Breast epithelium (tissue), 4 donors: ENCODE measurements at places on chromosomes 6 and 20. TPM values are rescaled to one million over a fixed set of nuclear protein-coding genes. Genes with fewer than 3 reads are reported as not detected.

The HMGCLL1 gene
- 3.7 TPM for total RNA-seq

The HLA-DRB5 gene
- 66.2 TPM for total RNA-seq

The LGSN gene
- not detected for total RNA-seq

The DOK5 gene
- 4.0 TPM for total RNA-seq

The ANGPT4 gene
- total RNA-seq, result 0.66 TPM

The BACH2 gene
- total RNA-seq, result 7.0 TPM

The FGD2 gene
- total RNA-seq, result 18.6 TPM

The COL12A1 gene
- 281 TPM for total RNA-seq

GRCh38 chr6:100553243-100553642 is 88.5 kb upstream of the SIM1 start:
- no peak overlapping the region for H3K27ac ChIP-seq
- H3K4me1 ChIP-seq, result no peaks in the 10 kb centered on the region
- H3K4me3 ChIP-seq, result no peak overlapping the region
- H3K27me3 ChIP-seq, result no peaks in the 10 kb centered on the region
- no peaks in the 10 kb centered on the region for H3K36me3 ChIP-seq
- no peak for DNase-seq

DNA sequence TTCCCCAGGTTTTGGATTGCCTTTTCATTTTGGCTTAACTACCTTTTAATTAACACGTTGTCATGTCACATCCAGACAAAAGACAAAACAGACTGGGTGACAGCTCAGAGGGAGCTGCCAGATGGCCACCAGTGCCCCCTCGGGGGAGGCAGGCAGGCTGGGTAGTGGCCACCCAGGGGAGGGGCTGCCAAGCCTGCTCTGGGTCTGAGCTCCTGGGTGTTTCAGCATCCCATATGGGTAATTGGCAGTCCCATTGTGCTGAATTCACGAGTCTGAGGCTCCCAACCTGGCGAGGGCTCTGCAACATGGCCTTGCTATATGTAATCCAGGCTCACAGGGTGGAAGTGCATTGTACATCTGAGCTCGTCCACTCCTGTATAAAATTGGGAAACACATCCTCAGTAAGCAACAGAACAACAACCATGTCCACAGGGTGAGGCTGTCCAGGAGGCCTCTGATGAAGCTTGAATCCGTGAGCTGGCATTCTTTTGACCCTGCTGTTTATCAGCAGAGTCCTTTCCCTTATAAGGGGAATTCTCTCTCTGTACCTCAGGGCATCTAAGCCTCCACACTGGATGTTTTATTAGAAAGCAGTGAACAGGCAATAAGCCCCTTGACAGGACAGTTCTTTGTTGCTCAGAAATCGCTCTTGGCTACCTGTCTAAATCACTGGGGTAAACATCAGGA is 111.7 kb upstream of the SLC22A23 start:
- no peak overlapping the region for H3K27ac ChIP-seq
- H3K36me3 ChIP-seq, result no peaks in the 10 kb centered on the region
- H3K4me3 ChIP-seq, result no peak overlapping the region

- H3K27ac ChIP-seq, result no peak overlapping the region
- no peak for DNase-seq
- no peaks in the 10 kb centered on the region for H3K36me3 ChIP-seq
- H3K4me3 ChIP-seq, result no peak overlapping the region
- H3K4me1 ChIP-seq, result no peaks in the 10 kb centered on the region
- no peaks in the 10 kb centered on the region for H3K27me3 ChIP-seq
Observed at GRCh38 chr20:32112841-32113240, 3.3 kb downstream of the TM9SF4 start.

DNA sequence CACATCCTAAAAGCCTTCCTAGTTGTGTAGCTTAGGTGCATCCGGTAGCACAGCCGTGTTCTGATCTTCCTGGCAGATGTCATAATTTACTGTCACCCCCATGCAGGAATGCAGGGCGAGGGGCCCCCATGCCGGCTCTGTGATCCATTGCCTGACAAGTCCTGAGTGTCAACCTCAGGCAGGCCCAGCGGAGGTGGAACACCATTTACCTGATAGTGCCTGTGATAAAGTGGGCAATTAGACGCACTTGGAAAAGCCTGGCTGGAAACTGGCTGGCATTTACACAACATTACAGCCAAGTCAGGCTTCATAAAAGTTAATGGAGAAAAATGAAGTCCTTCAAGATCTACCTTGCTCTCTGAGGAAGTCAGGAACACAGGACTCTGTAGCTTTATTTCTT is 521.4 kb upstream of the JAG1 start:
- H3K36me3 ChIP-seq, result no peaks in the 10 kb centered on the region
- H3K27me3 ChIP-seq, result no peaks in the 10 kb centered on the region
- no peak for DNase-seq

GRCh38 chr20:10927936-10928840 is 254.4 kb upstream of the JAG1 start:
- no peak overlapping the region for H3K4me3 ChIP-seq
- no peak for DNase-seq
- no peaks in the 10 kb centered on the region for H3K4me1 ChIP-seq
- no peak overlapping the region for H3K27ac ChIP-seq
- no peaks in the 10 kb centered on the region for H3K36me3 ChIP-seq
- no peaks in the 10 kb centered on the region for H3K27me3 ChIP-seq

DNA sequence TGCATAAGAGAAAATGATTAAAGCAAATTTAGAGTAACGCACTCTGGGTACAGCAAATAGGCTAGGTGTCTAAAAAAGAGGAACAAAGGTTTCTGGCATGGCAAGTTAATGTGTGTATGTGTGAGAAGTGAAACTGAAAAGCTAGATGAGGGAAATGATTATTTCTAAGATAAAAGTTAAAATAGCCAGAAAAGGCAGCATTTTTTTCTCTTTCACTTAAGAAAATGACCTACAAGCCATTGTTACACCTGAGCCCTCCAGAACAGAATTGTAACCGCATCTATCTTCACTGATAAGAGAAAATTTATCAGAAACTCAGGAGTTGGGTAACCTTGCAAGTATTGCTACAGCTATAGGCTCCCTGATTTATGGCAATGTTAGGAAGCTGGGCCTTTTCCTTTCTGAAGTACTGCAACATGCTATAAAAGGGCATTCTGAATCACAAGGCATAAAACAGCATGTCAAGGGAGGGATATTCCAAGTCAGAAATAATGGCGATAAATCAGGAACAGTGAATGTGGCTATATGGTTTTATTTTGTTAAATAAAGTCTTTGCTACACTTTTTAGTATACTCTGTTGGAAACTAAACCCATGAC is 395.3 kb downstream of the TBC1D32 start:
- no peak overlapping the region for H3K27ac ChIP-seq
- H3K4me3 ChIP-seq, result no peak overlapping the region
- no peaks in the 10 kb centered on the region for H3K36me3 ChIP-seq
- DNase-seq, result no peak

- H3K36me3 ChIP-seq, result no peaks in the 10 kb centered on the region
- no peaks in the 10 kb centered on the region for H3K27me3 ChIP-seq
- no peaks in the 10 kb centered on the region for H3K4me1 ChIP-seq
- H3K4me3 ChIP-seq, result no peak overlapping the region
- no peak overlapping the region for H3K27ac ChIP-seq
Observed at GRCh38 chr20:8339349-8339748, 207.3 kb downstream of the PLCB1 start.

- no peaks in the 10 kb centered on the region for H3K36me3 ChIP-seq
- DNase-seq, result no peak
- no peak overlapping the region for H3K27ac ChIP-seq
- H3K4me1 ChIP-seq, result no peaks in the 10 kb centered on the region
- H3K27me3 ChIP-seq, result no peaks in the 10 kb centered on the region
Observed at GRCh38 chr20:2833761-2834160, 6.7 kb downstream of the PCED1A start.

DNA sequence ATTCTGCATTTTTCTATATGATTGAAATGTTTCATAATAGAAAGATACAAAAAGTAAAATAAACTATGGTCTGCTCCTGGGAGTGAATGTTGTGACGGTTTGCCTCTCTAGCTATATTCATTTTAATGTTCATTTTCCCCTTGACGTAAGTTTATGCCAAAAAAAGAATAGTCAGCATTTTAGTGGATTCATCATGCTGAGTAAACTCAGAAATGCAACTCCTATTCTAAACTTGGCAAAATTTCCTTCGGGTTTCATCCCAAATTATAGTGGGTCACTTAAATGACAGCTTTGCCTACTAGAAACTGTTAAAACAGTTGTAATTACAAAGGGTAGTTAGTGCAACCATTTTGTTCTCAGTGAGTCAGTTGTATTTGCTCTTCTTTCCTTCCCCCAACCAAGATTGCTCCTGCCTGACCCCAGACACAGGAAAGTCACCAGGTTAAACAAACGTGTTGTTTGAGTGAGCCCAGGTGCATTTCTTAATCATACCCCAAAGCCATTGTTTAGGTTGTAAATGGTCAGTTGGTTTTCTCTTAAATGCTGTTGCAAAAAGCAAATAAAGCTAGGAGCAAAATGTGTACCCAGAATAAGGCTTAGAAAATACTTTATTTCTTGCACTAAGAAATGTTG is 482.3 kb upstream of the SOX4 start:
- no peak for DNase-seq
- H3K36me3 ChIP-seq, result no peaks in the 10 kb centered on the region
- H3K27me3 ChIP-seq, result no peaks in the 10 kb centered on the region
- H3K4me1 ChIP-seq, result peaks cover 17% of the 10 kb centered on the region
- H3K27ac ChIP-seq, result no peak overlapping the region

- H3K27ac ChIP-seq, result no peak overlapping the region
- no peaks in the 10 kb centered on the region for H3K4me1 ChIP-seq
- H3K36me3 ChIP-seq, result no peaks in the 10 kb centered on the region
- no peaks in the 10 kb centered on the region for H3K27me3 ChIP-seq
Observed at GRCh38 chr6:105714846-105715245, 312.0 kb upstream of the PREP start.

GRCh38 chr6:16200321-16200883 is 38.0 kb upstream of the GMPR start:
- H3K4me1 ChIP-seq, result no peaks in the 10 kb centered on the region
- H3K27me3 ChIP-seq, result no peaks in the 10 kb centered on the region
- DNase-seq, result no peak
- peak overlapping the region; percentile 32 for H3K4me3 ChIP-seq

- H3K27ac ChIP-seq, result no peak overlapping the region
- no peaks in the 10 kb centered on the region for H3K27me3 ChIP-seq
- no peak for DNase-seq
- no peak overlapping the region for H3K4me3 ChIP-seq
- H3K4me1 ChIP-seq, result no peaks in the 10 kb centered on the region
Observed at GRCh38 chr20:15942130-15942529, 631.1 kb downstream of the KIF16B start.

GRCh38 chr20:5146871-5147592 is 20.2 kb downstream of the CDS2 start:
- H3K36me3 ChIP-seq, result no peaks in the 10 kb centered on the region
- no peaks in the 10 kb centered on the region for H3K4me1 ChIP-seq
- H3K27ac ChIP-seq, result no peak overlapping the region
- DNase-seq, result no peak

- DNase-seq, result no peak
- no peak overlapping the region for H3K27ac ChIP-seq
- no peaks in the 10 kb centered on the region for H3K36me3 ChIP-seq
- H3K4me1 ChIP-seq, result no peaks in the 10 kb centered on the region
Observed at GRCh38 chr6:168708984-168709383, 268.0 kb downstream of the SMOC2 start.

GRCh38 chr6:148971031-148971927 is 224.4 kb downstream of the UST start:
- H3K27ac ChIP-seq, result no peak overlapping the region

DNA sequence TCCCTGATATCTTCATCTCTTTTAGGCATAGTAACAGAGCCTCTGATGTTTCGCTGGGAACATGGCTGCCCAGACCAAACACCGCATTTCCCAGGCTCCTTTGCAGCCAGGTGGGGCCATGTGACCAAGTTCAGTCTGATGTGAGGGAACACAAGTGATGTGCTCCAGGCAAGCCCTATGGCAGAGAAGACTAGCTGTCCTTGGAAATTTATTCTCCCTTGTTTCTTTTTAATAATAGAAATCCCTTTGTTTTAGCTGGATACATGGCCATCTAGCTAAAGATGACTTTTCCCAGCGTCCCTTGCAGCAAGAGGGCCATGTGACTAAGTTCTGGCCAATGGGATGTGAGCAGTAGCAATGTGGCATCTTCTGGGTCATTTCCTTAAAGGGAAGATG is 30.8 kb downstream of the SLC2A10 start:
- H3K4me3 ChIP-seq, result no peak overlapping the region
- DNase-seq, result no peak
- no peaks in the 10 kb centered on the region for H3K36me3 ChIP-seq
- no peaks in the 10 kb centered on the region for H3K27me3 ChIP-seq
- no peaks in the 10 kb centered on the region for H3K4me1 ChIP-seq
- peak overlapping the region; percentile 25 for H3K27ac ChIP-seq

DNA sequence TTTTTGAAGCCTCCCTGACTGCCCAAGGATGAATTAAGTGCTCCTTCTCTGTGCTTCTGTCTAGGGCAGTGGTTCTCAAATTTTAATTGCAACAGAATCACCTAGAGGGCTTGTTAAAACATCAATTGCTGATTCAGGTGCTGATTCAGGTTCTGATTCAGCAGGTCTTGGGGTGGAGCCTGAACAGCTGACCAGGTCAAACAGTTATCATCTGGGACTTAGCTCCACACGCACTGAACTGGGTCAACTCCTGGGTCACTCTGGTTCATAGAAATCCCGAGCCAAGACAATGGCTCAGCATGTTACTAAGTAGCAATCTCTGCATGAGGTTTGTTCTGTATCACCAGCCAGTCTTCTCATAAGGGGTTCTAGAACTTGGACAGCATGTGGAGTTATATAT is 192.3 kb downstream of the GJA1 start:
- no peak overlapping the region for H3K4me3 ChIP-seq
- no peaks in the 10 kb centered on the region for H3K4me1 ChIP-seq
- H3K27ac ChIP-seq, result no peak overlapping the region
- DNase-seq, result no peak
- H3K27me3 ChIP-seq, result no peaks in the 10 kb centered on the region

GRCh38 chr6:53066077-53066417 is 843 bp downstream of the FBXO9 start:
- peak overlapping the region; percentile 94 for H3K4me3 ChIP-seq
- no peaks in the 10 kb centered on the region for H3K4me1 ChIP-seq
- no peaks in the 10 kb centered on the region for H3K27me3 ChIP-seq
- H3K36me3 ChIP-seq, result no peaks in the 10 kb centered on the region
